ENCODE measurements at places on chromosomes 6 and 20.

DNA sequence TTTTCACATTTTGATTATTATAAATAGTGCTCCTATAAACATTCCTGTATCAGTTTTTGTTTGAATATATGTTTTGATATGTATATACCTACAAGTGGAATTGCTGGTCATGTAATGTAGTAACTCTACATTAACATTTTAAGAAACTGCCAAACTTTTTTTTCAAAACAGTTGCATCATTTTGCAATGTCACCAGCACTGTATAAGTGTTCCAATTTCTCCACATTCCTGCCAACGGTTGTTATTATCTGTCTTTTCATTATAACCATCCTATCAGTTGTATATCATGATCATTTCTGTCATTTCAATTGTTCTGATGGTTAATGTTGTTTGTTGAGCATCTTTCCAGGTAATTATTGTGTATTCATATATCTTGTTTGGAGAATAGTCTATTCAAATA, 44.8 kb upstream of the SAMD5 start:
- no peak for DNase-seq

- no peak for DNase-seq
Observed at GRCh38 chr20:18853946-18854646, 40.5 kb downstream of the SCP2D1 start.

DNA sequence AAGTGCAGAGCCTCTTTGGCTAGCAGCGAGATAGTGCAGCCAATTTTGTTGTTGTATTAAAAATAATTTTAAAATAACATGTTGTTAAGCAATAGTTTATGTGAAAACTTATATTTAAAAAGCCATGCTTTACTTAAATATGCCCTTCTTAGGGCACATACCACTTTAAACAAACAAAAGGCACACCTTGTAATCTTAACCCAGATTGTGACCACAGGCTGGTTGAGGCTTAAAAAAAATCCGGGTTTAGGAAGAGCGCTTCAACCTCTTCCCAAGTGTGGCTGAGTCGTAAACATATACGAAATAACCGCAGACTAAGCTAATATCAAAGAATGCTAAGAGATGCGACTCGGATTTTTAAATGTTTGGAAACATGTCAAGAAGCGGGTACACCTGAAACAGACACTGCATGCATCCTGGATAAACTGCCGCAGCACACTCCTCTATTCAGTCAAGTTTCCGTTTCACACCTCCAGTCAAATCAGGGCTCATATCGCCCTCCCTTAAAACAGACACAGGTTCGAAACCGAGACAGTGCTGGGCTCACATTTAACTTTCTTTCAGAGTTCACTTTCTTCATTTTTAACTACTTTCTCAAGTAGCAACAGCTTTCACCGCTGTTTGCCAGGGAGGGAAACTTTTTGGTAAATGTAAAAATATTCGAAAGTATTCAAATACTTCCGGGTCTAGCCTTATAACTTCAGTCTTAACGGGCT, 1.5 kb downstream of the DEK start:
- no peak for DNase-seq

DNA sequence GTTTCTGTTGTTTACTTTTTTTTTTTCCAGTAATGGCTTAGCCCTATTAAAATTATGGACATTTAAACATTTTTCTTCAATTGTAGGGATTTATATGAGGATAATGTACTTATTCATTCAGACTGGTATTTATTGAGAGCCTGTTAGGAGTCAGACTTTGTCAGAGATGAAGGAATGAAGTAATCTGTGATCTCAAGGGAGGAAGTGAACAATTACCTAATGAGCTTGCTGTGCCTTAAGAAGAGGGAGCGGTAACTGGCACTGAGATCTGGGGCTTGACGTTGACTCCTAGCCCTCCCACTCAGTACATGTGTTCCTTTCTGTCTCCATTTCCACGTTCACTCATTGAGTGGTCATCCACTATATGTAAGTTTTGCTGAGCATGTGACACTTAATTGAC, 12.6 kb downstream of the AFDN start:
- DNase-seq = no peak

GRCh38 chr6:20873425-20874190, 339.4 kb downstream of the CDKAL1 start:
- no peak for DNase-seq

DNA sequence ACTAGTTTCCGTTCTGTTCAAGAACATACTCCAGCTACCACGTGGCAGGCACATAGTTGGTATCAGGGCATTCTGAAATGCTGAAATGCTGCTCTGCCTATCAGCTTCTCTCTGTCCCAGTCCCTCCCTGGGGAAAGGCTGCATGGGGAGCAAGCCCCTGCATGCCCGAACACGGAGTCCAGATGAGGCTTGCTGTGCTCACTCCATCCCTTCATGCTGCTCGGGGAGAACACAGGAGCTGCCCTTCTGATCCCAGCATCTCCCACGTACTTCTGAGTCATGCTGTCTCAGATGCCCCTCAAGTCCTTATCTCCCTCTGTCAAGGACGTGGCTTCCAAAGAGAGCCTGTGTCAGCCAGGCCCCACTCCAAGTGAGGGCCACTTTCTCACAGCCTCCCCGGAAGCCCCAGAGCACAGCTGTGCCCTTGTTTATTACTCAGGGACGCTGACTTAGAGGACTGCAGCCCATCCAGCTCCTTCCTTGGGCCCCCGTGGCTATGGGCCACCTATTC, 29.4 kb downstream of the THBS2 start:
- DNase-seq = peak; percentile 38

All from amygdala (tissue), 56 donors.